ENCODE measurements at places on chromosomes 11 and 22.

- DNase-seq, result no peak
Observed at GRCh38 chr11:44928144-44928543, 22.5 kb downstream of the TP53I11 start.

DNA sequence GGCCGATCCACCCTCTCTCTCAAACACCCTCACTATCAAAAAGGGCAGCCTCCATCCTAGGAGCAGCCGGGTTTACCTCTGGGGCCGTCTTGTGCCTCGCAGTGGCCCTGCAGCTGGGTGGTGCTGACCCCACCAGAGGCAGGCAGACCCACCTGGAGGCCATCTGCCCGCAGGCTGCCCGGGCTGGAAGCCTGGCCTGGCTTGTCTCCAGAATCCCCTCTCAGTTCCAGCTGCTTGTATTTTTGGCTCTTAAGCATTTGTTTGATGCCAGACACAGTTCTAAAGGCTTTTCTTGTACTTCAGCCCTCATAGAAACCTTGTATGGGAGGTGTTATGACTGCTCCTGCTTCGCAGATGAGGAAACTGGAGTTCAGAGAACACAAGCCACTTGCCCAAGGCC lies 4.2 kb upstream of the NFAM1 start:
- DNase-seq, result no peak

DNA sequence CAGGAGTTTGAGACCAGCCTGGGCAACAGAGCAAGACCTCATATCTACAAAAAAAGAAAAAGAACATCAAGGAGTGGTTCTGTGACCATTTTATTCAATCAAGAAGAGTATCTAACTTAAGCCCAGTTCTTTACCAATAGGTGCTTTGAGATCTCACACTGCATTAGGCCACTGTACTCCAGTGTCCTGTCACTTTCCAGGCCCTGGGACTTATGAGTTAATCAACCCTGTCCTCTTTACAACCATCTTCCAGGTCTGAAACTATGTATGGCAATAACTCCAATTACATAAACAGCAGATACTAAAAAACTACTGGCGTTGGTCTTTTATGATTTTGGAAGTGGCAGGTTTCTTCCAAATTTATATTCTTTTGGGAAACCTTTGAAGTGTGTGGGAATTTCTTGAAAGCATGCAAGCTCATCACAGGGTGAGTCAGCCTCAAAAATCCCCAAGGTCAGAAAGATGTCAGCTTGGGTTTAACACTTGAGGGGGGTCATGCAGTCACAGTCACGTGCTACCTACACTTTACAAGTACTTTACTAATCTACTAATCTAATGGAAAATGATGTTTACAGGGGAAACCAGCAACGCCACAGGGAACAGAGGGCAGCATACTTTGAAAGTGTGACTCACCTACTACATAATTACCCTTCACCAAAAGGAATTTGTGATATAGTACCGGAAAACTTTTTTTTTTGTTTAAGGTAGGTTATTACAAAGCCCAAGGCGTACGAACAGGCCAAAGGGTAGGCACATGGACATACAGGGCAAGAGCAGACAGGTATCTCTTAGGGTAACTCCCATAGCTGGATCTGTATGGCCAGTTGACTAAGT lies 15.6 kb downstream of the PISD start:
- DNase-seq, result no peak

GRCh38 chr22:29443861-29444792 lies 5.7 kb downstream of the RFPL1 start:
- no peak for DNase-seq

DNA sequence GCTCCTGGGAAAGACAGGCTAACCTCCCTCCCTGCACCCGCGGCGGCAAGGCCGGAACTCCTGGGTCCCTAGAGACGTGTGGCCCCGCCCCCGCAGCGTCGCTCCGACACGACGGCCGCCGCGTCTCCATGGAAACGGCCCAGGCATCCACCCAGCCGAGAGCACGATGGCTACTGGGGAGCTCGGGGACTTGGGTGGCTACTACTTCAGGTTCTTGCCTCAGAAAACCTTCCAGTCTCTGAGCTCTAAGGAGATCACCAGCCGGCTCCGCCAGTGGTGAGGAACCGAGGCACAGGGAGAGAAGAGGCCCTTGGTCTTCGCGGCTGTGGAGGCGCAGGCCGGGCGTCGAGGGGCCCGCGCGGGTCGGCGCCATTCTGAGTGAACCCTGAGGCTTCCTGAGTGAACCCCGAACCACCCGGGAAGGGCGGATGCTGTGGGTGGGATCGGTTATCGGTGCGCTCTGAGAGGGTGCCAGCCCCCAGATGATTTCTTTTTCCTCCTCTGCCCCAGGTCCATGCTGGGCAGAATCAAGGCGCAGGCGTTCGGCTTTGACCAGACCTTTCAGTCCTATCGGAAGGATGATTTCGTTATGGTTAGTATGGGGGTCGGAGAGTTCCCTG lies at the start of gene CFAP300:
CFAP300 (plus strand) TSS at position 133 of the 620 bp plus-strand sequence; CDS start at position 167, 34 bp downstream.
- peak; percentile 22 for DNase-seq

DNA sequence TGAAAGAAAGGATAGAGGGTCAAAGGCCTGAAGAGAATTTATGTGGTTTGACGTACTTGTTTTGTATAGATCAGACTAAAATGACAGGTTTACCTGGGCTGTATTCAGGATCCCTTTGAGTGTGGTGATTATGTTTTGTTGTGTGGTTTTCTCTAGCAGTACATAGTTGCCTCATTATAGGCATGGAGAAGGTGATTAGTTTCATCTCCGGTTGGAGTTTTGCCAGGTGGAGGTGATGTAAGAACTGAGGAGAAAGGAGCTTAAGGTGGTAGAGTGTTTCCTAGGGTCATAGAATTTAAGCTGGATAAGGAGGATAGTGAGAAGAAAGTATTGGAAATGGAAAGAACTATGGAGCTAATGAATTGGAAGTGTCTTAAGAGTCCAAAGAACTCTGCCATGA lies 229.0 kb downstream of the TMEM135 start:
- no peak for DNase-seq

- no peak for DNase-seq
Observed at GRCh38 chr22:29787371-29787980, 20.3 kb downstream of the UQCR10 start.

Measured in stimulated activated CD4-positive, alpha-beta T cell treated with anti-CD3 and anti-CD28 coated beads, Interleukin-15, amount 100 ng/mL, for 48 hours (primary cell).